ENCODE measurements at places on chromosomes 2 and 18. TPM values are rescaled to one million over a fixed set of nuclear protein-coding genes. Genes with fewer than 3 reads are reported as not detected.

TGFBRAP1 gene
- 13.4 TPM for total RNA-seq

KCNIP3 gene
- 2.6 TPM for total RNA-seq

HRH4 gene
- total RNA-seq, result 0.06 TPM

UGT1A4 gene
- not detected for total RNA-seq

LHCGR gene
- total RNA-seq, result not detected

SAG gene
- total RNA-seq, result not detected

PLCL1 gene
- 0.11 TPM for total RNA-seq

VIL1 gene
- 0.06 TPM for total RNA-seq

ASB18 gene
- not detected for total RNA-seq

USP37 gene
- 16.1 TPM for total RNA-seq

SULT6B1 gene
- total RNA-seq, result not detected

ADD2 gene
- 15.6 TPM for total RNA-seq

SH3RF3 gene
- total RNA-seq, result 3.0 TPM

ALK gene
- total RNA-seq, result 0.03 TPM

PXDN gene
- total RNA-seq, result 173 TPM

IER3IP1 gene
- total RNA-seq, result 38.5 TPM

FHOD3 gene
- total RNA-seq, result 17.8 TPM

CLEC4F gene
- not detected for total RNA-seq

GPR39 gene
- 8.1 TPM for total RNA-seq

STK17B gene
- 47.7 TPM for total RNA-seq

STEAP3 gene
- total RNA-seq, result 13.1 TPM

SGO2 gene
- 26.4 TPM for total RNA-seq

ERBB4 gene
- 0.06 TPM for total RNA-seq

CABLES1 gene
- 7.8 TPM for total RNA-seq

TMEM200C gene
- 1.3 TPM for total RNA-seq

PAIP2B gene
- 2.5 TPM for total RNA-seq

ZNF532 gene
- 16.6 TPM for total RNA-seq

FHL2 gene
- total RNA-seq, result 173 TPM

CAPN14 gene
- total RNA-seq, result 0.11 TPM

ANKRD30BL gene
- not detected for total RNA-seq

CBLN2 gene
- total RNA-seq, result 0.29 TPM

TMEM37 gene
- total RNA-seq, result not detected

Measured in Daoy (cell line).